Hematopoietic multipotent progenitor cell treated with erythropoietin and hydrocortisone succinate and interleukin-3 and kit ligand, for 8 days (in vitro differentiated cells): ENCODE measurements at places on chromosomes 5 and 9.
A peak's percentile ranks its signal among the peaks of the same experiment; 100 is the strongest.

DNA sequence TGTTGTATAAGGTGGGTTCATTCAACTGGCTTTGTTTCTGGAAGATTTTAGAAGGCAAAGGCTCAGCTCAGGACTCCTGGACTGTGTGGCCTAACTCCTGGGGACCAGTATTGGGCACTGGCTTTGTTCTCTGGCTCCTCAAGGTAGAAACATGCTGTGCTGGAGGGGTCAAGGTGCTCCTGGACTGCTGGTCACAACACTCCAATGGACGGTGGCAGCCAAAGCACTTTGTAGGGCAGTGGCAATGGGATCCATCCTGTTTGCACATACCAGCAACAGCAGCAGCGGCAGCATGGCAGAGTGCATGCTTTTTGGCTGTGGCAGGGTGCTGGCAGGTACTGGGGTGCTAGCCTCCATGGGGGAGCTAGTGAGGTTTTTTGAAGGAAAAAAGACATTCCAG is 65.3 kb downstream of the SLCO6A1 start:
- DNase-seq = no peak

GRCh38 chr5:150616506-150616905 is 24.0 kb upstream of the SYNPO start:
- DNase-seq = no peak

DNA sequence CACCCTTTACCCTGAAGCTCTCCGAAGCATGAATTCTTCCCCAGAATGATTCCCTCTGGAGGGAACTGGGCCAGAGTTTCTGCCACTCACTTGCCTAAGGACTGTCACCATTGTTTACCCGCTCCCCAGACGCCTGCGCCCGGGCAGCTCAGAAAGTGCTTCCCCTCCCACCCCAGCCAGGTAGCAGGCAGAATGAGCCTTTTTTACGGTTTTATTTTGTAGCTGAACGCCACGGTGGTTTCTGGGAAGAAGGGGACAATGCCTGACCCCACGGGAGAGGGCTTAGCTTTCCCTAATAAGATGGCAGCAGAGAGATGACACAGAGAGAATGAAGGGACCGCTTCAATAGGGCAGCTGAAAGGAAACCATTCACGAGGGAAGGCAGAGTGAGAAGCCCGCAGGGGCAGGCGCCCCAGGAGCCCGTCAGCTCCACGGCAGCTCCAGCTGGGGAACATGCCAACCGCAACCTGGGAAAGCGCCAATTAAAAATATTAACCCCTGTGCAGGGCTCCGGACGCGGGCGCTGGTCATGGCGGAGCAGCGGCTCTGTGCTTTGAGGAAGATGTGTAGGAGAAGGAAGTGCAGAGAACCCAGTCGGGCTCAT is 20.4 kb upstream of the NTNG2 start:
- DNase-seq = no peak

DNA sequence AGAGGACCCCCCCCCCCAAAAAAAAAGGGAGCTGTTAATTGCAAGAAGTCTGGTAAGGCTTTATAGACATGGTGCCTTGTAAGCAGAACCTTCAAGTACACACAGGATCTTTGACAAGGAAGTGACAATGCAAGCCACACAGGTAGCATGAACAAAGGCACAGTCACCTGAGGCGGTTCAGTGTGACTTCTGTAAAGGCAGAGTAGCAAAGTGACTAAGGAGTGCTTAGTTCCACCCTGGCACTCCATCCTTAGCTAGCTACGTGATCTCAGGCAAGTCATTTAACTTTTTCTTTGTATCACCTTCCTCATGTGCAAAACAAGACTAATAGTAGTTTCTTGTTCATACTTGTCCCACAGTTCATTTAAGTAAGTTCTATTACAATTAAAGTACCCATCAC is 282.0 kb downstream of the PRELID2 start:
- DNase-seq = no peak

DNA sequence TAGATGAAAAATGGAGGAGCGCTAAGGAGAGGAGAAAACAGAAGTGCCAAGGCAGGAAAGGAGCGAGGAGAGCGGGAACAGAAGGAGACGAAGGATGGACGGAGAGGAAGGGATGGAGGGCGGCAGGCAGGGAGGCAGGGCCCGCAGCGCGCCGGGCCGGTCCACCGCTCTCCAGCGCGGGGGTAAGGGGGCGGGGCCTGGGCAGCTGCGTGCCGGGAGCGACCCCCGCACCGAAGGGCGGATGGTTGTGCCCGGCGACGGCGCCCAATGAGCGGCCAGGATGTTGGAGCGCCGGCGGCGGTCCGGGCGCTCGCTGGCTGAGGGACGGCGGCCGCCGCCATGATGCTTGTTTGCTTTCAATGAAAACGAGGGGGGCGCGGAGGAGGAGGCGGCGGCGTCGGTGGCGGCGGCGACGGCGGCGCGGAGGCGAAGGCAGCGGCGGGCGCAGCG is at the start of gene CNOT6:
Gene CNOT6 (plus strand): TSS at position 320 of the 450 bp plus-strand sequence. CDS start 34,898 bp downstream, outside the sequence.
- DNase-seq = peak; percentile 88

- peak; percentile 34 for DNase-seq
These were observed 15.6 kb downstream of the NDUFAF2 start for GRCh38 chr5:60960591-60960990.

GRCh38 chr9:134386951-134387831 is 60.9 kb downstream of the RXRA start:
- no peak for DNase-seq

DNA sequence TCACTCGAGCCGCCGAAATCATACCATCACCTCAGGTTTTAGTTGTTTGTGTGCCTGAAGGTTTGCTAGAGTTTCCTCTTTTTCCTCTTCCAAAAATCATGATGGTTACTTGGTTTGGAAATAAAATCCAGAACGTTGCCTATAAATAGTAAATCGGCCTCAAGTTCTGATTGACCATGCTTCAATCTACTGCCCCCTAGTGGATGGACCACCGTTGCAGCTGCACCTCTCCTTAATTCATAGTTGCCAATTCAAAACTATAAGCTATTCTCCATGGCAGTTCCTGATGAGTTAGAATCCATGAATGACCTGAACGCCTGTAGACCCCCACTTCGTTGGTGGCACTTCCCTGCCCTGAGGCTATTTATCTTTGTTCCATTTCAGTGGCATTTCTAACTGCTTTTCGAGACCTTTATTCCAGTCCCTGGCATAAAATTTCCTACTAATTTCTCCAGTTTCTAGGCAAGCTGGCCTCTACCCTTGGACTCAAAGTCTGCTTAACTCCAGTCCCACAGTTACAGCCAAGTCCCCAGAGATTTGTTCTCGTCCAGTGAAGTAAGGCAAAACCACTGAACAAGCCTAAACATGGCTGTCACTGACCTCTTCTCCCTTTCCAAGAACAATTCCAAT is 422.6 kb downstream of the EFNA5 start:
- DNase-seq = peak; percentile 45

- no peak for DNase-seq
These were observed 32.2 kb upstream of the MCTP1 start for GRCh38 chr5:95317085-95317484.

DNA sequence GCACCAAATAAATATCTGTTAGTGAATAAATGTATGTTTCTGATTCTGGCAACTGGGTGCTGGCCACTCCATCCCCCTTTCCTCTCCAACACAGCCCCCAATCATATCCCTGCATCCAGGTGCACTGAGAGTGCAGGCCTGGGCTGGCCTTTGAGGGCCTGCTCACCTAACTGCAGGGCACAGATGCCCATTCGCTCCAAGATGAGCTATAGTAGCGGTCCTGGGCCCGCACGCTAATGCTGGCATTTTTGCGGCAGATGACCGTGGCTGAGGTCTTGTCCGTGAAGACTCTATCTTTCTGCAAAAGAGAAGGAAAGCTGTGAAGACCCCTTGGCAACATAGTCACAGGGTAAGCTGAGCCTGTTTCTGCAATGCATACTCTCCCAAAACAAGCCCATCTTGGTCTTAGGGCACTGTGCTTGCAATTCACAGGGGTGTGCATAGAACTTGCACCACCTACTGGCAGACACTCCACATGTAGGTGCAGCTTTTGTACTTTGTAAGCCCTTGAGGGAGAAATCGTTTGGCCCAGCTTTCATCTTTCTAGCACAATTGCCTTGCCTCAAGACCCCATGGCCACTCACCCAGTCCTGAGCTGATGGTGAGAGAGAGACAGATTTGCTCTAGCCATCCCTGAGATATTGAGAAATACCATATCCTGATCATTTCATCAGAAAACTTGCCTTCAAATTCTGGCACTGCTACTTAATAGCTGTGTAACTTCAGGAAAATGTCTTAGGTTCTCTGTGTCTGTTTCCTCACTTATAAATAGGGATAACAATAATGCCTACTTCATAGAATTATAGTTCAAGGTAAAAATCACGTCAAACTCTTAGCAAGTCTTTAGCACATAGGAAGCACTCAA is 13.5 kb downstream of the IL12B start:
- peak; percentile 61 for DNase-seq

DNA sequence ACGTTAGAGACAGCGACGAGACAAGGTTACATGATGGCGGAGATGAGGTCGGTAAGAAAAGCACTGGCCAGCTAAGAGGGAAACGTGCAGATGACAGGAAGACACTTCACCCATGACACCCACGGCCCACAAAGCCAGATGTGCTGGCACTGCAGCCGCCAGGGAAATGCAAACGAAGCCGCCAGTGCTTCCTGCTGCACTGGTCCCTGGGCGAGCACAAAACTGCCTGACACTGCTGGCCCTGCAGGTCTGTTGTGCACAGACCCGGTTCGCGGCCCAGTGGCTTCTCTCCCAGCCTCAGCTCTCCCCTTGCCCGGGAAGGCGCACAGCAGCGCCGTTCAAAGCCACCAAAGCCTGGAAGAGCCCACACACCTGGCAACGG is 20.3 kb downstream of the QSOX2 start:
- DNase-seq = no peak

DNA sequence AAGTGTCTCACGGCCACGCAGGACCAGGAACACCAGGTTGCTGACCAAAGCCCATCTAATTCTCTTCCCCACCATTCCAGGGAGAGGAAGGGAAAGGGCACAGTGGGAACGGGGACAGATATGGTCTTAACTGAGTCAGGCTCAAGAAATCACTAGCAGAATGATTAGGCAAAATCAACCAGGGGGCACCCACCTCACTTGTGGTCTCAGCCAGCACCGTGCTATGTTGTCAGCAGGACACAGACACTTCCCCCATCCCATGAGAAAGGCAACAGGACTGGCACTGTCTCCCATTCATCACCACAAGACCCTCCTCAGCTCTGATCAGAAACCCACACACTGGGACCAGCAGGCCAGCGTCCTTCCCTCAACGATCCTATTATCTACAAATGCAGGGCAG is 2.9 kb downstream of the BICD2 start:
- DNase-seq = peak; percentile 39

- peak; percentile 2 for DNase-seq
These were observed 205.6 kb downstream of the C9orf50 start for GRCh38 chr9:129414993-129415941.

GRCh38 chr5:126959188-126959587 is 71.2 kb downstream of the MARCHF3 start:
- no peak for DNase-seq

- no peak for DNase-seq
These were observed 215.5 kb downstream of the MPDZ start for GRCh38 chr9:13063880-13064459.

- no peak for DNase-seq
These were observed 166.6 kb upstream of the HCN1 start for GRCh38 chr5:45862763-45863162.

DNA sequence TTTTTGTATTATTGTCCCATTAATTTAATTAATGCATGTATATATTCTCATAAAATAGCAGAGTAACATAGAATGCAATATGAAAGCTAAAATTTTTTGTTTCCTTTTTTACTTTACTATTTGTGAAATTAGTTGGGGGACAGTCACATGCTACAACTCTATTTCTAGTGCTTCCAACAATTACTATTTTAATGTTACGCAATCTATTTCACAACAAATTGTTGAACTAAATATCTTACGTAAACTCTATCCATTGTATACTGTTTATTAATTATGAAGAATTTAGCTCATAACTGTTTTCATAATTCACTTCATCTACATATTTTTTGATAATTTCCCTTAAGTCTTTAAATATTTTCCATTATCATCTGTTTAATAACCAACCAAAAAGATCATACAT is 1685.4 kb upstream of the CDH6 start:
- no peak for DNase-seq

GRCh38 chr9:87250205-87250604 is 247.5 kb upstream of the DAPK1 start:
- no peak for DNase-seq

GRCh38 chr9:36499174-36499890 is 73.4 kb upstream of the MELK start:
- DNase-seq = no peak

- DNase-seq = no peak
These were observed 20.7 kb downstream of the PUM3 start for GRCh38 chr9:2823227-2823626.

GRCh38 chr5:39274398-39275085 is 55.2 kb upstream of the FYB1 start:
- DNase-seq = peak; percentile 53

- no peak for DNase-seq
These were observed 13.0 kb upstream of the C9orf72 start for GRCh38 chr9:27586304-27586703.

GRCh38 chr5:122933956-122934355 is 88.5 kb downstream of the SNX24 start:
- DNase-seq = no peak

DNA sequence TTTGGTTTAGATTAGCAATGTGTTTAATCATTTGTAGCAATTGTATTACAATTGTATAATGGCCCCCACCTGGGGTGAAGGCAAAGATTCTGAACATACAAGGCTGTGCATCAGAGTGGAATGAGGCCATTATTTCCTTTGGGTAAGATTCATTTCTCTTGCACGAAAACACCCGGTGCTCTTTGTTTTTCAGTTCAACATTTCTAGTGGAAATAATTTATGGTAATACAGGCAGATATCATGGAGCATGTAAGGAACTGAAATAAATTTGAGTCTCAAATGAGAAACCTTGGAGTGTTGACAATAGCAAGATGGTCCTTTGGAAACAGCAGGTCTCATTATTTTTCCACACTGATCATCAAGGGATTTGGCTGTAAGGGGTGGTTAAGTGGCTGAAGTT is 475.9 kb downstream of the GABRG2 start:
- DNase-seq = no peak

DNA sequence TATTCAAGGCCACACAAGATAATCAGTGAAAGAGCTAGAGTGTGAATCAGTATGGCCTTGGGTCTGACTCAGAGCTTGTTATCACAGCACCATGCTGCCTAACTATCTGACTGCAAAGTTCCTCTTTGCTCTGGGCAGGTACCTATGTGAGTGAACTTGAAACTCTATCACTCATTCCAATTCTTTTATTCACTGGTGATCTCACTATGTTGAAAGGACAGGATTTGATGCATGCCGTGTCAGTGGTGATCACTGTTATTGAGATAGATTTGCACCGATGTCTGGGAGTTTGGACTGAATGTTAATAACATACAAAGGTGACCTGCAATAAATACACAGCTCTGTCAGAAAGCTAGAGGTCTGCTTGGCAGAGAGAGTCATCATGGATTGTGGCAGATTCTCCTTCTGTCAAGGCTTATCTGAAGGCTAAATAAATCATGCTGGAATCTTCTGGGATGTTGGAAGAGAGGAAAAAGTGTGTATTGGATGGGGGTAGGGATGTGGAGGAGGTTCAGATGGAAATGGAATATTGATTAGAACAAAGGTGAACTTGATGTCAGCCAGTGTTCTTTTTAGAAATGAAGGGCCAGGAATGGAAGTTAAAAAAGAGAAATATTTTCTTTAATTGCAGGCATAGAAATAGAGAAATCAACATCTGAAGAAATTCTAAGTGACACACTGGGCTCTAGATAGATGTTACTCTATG is 91.8 kb upstream of the TNC start:
- no peak for DNase-seq
